ENCODE measurements at places on chromosomes 4 and X.

GRCh38 chr4:139912445-139912844 lies 241.5 kb downstream of the MAML3 start:
- DNase-seq: no peak

GRCh38 chr4:123421937-123422781 lies 25.6 kb downstream of the SPRY1 start:
- no peak for DNase-seq

DNA sequence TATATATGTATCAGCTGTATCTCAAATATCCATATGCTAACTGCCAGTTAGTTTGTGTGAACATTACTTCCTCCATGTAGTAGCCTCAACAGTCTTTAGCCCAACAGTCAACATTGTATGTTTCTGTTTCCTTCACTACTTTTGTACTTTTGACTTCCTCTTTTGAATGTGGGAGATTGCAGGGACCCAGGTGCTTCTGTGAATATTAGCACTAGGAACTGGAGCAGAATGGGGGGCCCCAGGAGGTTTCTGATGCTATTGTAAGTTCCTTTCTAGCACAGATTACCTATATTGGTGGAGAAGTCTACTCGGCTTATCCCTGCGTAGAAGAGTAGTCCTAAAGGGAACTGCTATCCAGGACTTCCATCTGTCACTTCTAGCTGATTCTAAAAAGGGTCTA lies 2.3 kb downstream of the PLAC8 start:
- DNase-seq: no peak

GRCh38 chrX:45134315-45134731 lies 66.4 kb downstream of the DIPK2B start:
- no peak for DNase-seq

DNA sequence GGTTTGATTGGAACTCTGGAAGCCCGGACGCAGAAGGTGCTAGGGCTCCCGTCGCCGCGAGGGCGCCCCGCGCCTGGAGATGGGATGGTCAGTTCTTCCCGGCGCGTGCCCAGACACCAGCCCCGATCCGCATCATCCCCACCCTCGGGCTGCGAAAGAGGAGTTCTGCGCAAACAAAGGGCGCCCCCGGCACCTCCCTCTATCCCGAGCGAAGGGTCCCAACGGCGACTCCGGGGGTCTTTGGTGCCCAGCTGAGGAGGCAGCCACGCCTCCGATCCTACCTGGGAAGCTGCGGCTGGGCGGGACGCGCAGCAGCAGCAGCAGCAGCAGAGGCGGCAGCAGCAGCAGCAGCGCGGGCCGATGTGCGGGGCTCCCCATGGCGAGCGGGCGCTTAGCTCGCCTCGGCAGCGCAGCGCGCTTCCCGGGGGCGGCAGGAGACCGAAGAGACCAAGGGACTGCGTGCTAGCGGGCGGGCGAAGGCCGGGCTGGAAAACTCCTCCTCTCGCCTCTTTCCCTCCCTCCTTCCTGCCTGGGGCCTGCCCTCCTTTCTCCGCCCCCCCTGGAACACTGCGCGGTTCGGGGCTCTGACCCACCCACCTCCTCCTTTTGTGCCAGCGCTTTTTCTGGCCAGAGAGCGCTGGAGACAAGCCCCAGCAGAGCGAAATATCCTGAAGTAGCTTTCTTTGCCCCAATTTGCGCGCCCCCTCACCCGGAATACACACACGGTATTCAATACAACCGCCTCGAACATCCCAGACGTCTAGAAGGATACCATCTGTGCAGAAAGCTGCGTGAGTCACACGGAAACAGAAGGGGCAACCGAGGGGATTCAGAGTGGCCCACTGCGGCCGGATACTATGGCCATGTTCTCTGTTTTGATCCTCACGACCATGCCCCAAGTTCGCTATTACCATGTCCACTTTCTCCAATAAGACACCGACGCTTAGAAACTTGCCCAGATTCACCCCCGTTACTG lies at the start of gene SRPX:
TSS of gene SRPX (minus strand) at position 457 of the 976 bp plus-strand sequence. CDS start at position 378, 79 bp downstream.
- no peak for DNase-seq

GRCh38 chr4:138967313-138967712 lies 48.3 kb upstream of the NOCT start:
- DNase-seq: no peak

- DNase-seq: no peak
These were observed 38.7 kb upstream of the SLC16A2 start for GRCh38 chrX:74382613-74383012.

DNA sequence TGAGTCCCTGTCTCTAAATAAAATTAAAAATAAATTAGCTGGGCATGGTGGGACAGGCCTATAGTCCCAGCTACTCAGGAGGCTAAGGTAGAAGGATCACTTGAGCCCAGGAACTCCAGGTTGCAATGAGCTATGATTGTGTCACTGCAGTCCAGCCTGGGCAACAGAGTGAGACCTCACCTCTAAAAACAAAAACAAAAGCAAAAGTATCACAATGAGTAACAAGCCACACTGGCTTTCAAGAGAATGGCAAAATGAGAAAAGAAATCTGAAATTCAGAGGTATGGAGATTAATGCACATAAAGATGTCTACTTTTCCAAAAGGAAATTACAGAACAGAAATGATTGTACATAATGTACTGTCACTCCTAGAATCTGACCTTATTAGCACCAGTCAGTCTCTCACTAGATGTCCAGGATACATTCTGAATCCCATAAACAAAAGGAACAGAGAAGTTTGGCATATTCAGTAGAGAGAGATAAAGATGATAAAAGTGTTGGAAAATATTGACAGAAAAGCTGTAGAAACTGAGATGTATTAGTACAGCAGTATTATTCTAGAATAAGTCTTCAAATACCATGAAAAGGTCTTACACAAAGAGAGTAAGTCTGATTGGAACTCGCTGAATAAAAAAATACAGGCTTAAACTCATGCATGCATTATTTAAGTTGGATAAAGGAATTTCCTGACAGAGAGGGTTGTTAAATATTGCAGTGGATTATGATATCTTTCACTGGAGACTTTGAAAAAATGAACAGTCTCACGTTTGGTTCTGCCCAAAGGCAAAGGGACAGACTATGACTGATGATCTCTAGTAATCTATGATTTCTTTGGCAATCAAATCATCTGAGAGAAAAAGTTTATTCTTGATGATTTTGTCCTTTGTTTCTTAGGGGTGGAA lies 102.5 kb downstream of the SH3RF1 start:
- DNase-seq: no peak

- DNase-seq: peak; percentile 32
These were observed 112.8 kb upstream of the ATXN3L start for GRCh38 chrX:13432414-13433297.

- peak; percentile 25 for DNase-seq
These were observed 653 bp downstream of the HHIP start for GRCh38 chr4:144646523-144647094.

GRCh38 chr4:159542296-159542695 lies 439.4 kb downstream of the RAPGEF2 start:
- DNase-seq: no peak

DNA sequence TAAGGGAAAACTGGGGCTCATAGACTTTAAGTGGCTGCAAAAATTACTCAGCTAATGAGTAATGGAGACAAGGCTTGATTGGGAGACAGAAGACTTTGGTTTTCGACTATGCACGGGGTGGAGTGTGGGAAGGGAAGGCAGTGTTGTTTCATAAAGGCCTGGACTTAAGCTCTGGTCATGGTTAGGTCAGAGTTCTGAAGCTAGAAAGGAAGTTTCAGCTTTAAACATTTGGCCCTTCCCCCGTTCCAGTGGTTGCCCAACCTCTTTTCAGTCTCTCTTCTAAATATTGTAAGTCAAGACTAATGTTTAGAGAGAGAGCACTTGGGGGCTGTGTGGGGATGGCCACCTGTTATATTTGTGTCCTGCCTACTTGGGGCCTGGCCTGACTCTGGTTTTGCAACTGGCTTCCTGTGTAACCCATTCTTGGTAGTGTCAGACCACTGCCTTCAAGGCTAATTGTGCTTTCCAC lies 21.0 kb downstream of the MSN start:
- no peak for DNase-seq

DNA sequence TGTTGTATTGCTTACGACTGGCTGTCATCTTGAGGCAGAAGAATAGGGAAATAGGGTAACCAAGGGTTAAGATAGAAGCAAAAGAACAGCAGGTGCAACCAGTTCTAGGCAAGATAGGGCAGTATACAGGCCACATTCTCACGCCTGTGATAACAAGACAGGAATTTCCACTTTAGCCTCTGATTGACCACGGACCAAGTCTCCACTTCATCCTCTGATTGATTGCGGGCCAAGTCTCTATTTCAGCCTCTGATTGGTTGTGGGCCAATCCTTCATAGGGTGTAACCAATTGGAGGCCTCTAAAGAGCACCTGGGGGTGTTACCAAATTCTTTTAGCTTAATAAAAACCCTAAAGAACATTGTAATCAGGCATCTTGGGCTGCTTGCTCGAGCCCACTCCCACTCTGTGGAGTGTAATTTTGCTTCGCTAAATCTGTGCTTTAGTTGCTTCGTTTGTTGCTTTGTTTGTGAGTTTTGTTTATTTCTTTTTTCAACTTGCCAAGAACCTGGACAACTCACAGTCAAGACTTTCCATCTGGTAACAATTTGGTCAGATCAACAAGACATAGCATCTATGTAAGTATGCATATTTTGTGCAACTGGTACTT lies 8.7 kb upstream of the TBC1D9 start:
- no peak for DNase-seq

DNA sequence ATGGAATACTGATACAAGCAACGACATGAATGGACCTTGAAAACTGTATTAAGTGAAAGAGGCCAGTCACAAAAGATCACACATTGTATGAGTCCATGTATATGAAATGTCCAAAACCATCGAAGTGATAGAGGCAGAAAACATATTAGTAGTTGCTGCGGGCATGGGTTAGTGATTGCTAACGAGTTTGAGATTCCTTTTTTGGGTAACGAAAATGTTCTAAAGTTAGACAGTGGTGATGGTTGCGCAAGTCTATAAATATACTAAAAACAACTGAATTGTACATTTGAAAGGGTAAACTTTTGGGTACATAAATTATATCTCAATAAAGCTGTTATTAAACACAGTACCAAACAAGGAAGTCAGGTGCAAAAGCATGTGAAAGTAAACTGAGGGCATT lies 234.5 kb downstream of the FBXW7 start:
- no peak for DNase-seq

DNA sequence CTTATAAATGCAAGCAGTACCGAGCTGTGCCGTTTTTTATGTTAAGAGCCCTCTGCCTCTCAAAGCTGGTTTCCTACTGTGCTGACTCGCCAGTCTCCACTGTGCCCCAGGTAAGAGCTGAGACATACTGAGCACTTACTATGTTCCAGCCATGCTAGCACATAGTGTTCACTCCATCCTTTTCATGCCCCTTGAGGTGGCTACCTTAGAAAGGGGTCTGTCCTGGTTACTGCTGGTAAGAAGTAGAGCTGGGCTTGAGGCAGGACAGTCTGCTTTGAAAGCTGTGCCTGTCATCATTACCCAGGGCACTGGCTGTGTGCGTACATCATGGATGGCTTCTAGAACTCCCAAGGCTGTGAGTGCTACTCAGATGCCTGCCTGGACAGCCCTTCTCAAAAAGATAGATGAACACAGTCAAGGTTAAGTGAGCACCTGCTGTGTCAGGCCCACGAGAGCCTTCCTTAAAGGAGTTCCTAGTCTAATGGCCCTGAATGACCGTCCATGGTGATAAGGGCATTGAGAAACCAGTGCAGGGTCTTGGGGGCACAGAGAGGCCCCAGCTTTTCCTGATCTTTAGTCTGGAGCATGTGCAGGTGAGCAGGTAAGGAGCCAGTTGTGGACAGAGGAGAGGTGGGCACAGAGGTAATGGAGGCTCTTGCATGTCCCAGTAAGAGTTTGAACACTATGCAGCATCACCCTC lies 1.6 kb downstream of the STK32B start:
- no peak for DNase-seq

- DNase-seq: no peak
These were observed 57.6 kb downstream of the PRDM5 start for GRCh38 chr4:120864969-120865368.

- DNase-seq: no peak
These were observed 68.3 kb upstream of the SPANXB1 start for GRCh38 chrX:140933874-140934655.

DNA sequence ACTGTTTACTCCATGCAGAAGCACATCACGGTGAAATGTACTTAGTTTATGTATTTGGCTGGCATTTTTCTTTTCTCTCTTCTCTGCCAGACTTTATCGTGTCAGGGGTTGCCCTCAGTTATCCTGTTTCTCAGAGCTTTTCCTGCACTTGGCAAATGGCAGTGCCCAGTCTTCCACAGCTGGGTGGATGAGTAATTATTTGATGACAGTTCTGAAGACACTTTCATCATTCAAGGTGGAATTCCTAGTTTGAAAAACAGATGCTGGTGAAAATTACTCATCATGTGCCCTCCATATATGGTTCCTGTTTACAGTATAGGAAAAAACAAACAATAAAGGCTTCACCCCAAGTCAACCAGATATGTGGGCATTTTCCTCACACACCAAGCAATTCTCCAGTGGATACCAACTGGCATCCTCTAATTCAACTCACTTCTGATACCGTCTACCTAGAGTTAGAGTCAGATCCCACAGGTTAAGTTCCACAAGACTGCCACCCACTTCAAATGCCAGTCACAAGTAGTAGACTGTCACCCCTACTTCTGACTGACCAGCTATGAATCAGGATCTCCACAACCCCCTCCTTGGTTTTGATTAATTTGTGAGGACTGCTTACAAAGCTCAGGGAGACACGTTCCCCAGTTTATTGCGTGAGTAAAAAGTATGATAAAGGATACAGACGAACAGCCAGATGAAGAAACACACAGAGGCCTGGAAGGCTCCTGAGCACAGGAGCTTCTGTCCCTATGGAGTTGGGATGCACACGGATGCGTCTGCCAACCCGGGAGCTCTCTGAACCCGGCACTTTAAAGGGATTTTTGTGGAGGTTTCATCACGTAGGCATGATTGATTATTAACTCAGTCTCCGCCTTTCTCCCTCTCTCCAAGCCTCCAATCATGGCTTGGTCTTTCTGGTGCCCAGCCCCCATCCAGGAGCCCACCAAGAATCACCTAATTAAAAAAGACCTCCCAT lies 72.9 kb downstream of the CLDN34 start:
- no peak for DNase-seq

Data from left renal pelvis (tissue), 4 donors.